MV-4-11 (cell line): ENCODE measurements at places on chromosomes 4 and X.

- no peak for DNase-seq
These were observed 6.2 kb upstream of the DCAF8L2 start for GRCh38 chrX:27583976-27584375.

- no peak for DNase-seq
These were observed 41.0 kb upstream of the KLHL34 start for GRCh38 chrX:21699136-21699535.

DNA sequence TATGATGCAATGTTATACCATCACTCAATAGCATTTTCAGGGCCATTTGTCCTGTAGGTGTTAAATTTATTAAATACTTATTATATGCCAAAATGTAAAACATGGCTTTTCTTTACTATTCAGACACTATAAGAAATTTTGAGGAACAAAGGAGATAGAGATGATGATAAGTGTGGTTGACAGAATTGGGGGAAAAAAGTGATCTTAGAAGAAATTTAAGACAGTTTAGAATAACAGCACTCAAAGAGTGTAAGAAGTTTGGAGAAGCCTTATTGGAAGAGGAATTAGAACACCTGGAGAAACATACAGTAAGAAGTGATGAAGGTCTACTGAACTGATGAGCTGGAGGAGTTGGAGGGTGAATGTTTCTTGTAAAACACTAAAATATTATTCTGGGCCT is 12.8 kb upstream of the AFP start:
- DNase-seq: no peak

- no peak for DNase-seq
These were observed 61.9 kb downstream of the ASB9 start for GRCh38 chrX:15207994-15208393.

DNA sequence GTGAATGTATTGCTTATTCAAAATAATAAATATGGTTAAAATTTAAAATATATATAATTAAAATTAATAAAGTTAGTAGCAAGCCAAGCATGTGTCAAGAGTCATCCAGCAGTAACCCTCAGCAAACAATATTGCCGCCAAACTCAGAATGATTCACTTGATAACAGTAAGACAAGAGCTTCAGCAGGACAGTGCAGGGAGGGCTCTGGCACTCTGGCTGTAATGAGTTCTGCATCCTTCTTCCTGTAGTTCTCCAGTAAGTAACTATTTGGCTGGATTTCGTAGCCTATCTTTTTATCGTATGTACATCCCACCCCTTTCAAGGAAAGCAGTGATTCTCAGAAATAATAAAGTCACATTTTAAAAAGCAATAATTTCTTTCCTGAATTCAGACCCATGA is 17.6 kb downstream of the OTUD6A start:
- no peak for DNase-seq

DNA sequence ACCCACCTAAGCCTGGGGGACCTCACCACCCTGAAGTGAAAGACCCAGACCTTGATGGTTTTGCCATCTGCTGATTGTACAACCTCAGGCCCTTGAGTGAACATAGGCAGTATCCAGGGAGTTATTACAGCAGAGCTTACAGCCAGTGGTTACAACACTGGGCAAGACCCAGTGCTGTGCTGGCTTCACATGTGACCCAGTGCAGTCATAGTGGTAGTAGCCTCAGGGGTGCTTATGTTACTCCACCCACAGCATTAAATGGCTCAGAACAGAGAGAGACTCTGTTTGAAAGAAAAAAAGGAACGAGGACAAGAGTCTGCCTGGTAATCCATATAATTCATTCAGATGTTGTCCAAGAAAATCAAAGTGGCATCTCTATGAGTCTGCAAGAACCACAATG is 45.2 kb upstream of the DACH2 start:
- no peak for DNase-seq

DNA sequence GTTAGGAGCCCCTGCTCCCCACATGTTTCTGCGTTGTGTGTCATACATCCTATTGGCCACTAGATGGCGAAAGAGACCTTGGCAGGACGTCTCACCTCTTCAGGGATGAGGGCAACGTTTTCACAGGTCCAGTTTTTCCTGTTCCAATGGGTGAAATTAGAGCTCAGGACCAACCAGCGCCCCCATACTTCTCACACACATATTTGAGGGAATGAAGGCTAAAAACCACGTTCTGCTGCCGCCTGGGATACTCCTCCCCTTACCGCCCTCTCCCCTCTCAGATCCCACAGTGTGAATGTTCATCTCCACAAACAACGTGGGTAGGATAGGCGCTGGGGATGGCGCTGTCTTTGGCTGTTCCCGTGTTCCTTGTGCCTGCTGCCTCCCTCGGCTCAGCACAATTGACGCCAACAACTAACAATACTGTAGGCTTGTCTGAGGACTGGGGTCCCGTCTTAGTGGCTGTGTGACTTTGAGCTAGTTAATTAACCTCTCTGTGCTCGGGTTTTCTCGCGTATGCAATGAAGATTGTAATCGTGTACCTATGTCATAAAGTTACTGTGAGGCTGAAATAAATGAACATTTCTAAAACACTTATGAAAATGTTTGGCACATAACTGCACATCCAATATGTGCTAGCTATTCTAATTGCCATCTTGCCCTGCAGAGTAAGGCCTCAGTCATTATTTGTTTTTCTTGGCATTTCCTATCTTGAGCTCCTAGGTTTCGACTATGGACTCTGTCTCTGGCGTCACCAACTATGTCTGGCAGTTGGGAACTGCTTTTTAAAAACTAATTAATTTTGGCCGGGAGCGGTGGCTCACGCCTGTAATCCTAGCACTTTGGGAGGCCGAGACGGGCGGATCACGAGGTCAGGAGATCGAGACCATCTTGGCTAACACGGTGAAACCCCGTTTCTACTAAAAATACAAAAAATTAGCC is 181.3 kb upstream of the STK26 start:
- peak; percentile 1 for DNase-seq
